ENCODE measurements at places on chromosomes 7 and 10.

GRCh38 chr10:103814626-103815370, 40.6 kb downstream of the SH3PXD2A start:
- DNase-seq, result no peak

- no peak for DNase-seq
Measured at GRCh38 chr7:133699386-133699785, 427.8 kb upstream of the LRGUK start.

DNA sequence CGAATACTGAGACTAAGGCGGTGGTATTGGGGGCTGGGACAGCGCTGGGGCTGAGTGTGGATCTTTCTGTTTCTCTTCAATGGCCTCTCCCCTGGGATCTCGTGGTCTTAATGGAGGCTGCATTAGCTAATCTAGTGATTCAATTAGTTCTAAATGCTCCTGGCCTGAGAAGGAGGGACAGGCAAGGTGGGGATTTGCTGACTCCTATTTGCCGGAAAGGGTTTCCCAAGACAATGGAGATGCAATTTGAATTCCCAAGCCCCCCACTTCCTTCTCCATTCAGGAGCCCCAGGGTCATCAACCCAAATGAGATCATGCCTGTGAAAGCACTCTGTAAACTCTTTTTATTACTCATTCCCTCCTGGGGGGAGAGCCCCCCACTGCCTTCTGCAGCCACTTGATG, 111.7 kb upstream of the PLXNA4 start:
- no peak for DNase-seq

DNA sequence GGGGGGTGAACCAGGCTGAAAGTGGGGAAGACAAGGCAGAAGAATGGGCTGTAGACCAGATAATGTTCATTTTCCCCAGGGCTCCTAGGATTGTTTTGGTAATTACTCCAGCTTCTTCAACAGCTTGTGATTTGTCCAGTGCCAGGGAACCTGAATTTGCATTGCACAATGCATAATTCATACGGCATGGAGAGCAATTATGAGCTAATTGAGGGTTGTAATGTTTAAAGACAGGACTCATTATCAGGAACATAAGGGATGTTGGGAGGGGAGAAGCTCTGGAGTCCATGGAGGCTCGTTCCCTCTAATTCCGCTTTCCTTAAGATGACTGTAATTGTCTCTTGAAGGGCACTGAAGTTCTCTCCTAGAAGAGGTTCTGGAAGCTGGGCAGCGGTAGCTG, 405.0 kb upstream of the ZMIZ1 start:
- DNase-seq, result no peak

DNA sequence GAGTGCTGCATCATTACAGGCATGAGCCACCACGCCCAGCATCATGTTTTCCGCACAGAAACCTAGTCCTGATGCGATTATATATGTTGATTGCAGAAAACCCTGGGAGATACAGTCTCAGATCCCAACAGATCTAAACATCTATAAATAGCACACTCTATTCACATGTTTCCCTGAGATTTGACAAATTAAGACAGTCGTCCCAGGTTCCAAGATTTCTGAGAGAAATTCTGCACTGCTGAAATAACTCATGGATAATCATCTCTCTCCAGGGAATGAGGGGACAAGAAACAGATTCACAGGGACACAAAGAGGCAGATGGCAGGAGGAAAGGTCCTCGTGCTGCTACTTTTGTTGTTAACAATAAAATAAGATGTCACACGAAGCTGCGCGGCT, 393.1 kb upstream of the CELF2 start:
- DNase-seq, result no peak

DNA sequence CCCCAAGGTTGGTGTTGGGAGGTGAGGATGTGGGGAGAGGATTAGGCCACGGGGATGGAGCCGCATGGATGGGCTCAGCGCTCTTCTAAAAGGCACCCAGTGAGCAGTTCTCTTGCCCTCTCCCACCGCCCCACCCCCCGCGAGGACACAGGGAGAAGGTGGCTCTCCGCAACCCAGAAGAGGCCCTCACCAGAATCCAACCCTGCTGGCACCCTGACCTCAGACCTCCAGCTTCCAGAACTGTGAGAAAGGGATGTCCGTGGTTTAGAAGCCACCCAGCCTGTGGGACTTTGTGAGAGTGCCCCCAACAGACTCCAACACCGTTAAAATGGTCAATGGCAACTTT, 242.8 kb upstream of the PPP2R2D start:
- no peak for DNase-seq

- peak; percentile 76 for DNase-seq
Measured at GRCh38 chr10:11178606-11179515, 161.2 kb downstream of the CELF2 start.

DNA sequence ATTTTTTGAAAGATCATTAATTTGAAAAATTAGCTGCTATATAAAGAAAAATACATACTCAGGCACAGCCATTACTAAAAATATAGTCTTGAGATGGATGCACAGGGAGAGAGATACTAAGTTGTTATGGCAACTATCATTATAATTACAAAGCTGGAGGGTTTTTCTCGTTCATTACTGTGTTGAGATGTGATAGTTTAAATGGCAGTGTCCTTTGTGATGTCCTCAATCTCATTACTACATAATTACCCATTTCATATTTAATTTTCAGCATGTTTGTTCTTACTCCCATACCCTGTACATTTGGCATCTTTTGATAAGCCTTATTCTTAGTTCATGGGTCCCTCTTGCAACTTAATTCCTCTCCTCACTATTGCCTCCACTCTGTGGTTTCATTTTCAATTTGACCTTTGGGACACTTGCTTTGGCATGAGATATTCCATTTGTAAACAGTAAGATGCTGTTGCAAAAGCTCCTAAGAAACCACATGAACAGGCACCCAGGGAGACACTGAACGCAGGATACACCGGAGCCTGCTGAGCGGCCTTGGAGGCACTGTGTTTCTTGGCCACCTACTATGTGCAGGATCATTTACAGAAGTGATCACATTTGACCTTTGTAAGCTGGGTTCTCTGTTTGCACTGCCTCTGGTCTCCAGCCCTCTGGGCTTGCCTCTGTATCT, 4.8 kb upstream of the CPXM2 start:
- no peak for DNase-seq

DNA sequence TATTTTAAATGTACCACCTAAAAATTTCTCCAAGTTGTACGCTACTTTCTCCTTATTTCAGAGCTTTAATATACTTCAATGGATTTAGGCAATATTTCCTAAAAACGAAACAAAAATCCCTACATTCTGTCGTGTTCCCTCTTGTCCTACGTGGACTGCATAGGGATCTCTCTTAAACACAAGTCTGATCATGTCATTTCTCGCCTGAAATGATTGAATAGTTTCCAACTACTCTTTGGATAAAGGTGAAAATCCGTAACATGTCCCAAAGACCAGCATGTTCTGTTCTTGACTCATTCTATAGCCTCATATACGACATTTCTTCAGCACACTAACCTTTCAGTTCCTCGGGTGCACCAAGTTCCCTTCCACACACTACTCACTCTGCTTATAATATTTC, 17.7 kb upstream of the TPK1 start:
- no peak for DNase-seq

DNA sequence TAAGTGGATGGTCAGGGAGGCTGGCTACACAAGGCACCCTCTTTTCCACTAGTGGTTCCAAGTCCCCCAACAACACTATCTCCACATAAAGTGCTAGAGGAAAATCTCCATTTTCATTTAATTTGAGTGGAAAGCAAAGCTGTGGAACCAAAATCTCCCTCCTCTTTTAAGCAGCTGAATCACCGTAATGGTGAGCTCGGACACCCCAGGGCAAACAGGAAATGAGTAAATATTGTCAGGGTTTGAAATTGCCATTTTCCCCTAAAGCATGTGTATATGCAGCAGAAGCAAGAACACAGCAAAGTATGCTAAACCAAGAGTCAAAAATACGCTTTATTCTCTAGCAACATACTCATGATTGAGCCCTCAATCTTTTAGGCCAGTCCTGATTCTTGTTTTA, 143.7 kb downstream of the GPAM start:
- DNase-seq, result no peak

DNA sequence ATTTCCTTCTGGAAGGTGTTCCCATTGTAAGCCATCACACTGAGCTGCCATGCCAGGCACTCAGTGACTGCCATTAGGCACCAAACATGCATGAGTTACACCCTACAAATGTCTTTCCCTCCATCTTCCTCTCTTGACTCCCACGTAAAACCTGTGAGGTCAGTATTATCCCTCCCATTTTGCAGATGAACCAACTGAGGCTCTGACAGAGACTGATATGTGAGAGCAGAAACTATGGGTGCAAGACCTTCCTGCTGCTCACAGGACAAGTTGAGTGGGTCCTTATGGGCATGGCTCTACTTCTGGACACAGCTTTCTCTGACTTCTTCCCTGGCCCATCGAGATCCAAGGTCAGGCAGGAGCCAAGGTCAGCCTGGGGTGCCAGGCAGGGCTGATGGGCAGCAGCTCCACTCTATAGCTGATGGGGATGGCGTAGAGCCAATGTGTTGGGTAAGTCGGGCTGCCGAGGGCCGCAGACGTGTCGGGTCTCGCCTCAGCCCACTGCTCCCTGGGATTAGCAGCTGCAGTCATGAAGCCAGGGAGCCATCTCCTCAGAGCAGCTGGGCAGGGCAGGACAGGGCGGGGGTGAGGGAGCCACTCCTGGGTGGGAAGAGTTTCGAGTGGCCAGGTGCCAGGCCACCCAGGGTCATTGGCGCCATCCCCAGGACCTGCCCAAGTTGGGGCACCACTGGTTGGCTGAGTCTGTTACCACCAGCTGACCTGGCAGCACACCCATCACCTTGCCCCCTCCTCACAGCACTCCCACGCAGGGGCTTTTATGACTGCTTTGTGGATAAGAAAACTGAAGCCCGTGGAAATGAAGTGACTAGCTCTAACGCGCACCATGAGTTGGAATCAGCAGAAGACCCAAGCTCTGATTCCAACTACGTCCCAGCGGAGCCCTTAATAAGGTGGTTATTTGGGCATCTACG, 117.8 kb upstream of the ZMIZ1 start:
- no peak for DNase-seq

GRCh38 chr7:147570390-147570789, 1020.2 kb upstream of the C7orf33 start:
- DNase-seq, result no peak

- no peak for DNase-seq
Measured at GRCh38 chr7:107228291-107228690, 59.5 kb downstream of the HBP1 start.

DNA sequence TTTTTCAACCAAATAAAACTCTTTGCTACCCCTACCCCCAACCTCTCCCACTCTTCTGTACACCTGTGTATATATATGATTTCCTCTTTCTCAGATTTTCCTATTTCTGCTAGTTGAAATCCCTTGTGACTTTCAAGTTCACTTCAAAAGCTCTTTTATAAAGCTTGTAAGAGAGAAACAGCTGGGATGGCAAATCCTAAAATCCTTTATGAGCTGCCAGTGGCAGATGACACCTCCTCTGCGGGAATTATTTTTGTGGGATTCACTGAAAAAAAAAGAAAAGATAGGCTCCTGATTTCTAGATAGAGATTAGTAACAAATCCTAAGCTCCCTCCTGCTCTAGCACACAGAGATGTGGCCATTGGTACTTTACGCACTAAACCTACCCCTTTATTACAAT, 92.9 kb downstream of the AHR start:
- DNase-seq, result no peak

DNA sequence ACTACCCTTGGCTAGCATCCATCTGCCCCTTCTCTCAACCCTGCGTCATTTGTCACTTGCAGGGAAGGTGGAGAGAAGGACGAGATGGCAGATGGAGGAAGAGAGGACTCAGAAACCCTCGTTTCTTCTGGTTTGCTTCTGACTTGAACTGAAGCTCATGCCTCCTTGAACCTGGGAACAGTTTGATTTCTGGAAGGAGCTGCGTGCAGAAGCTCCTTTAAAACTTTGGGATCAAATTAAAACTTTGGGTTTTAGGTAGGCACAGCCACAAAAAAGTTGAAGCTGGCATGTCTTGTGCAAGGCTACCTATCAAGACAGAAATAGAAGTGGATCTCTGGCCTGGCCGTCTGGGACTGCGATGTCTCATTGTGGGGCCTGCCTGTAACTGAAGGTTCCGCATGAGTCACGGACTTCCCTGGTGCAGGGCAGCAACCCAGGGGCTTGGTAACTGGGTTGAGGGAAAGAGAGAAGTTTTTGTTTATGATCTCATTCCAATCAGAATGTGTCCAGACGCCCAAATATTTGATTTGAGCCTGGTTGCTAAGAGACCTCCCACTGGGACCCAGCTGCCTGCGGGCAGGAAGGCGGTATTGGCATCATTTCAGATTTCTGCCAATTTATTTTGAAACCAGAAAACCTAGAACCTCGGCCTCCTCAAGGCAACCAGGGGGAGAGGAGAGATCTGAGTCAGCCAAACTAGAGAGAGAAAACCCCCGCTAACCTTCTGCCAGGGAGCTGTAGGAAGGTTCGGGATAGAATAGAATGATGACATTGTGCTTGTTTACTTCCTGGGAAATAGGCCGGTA, 15.8 kb upstream of the CAMK1D start:
- no peak for DNase-seq

- no peak for DNase-seq
Measured at GRCh38 chr10:42454313-42454712, 184.1 kb downstream of the ZNF33B start.

DNA sequence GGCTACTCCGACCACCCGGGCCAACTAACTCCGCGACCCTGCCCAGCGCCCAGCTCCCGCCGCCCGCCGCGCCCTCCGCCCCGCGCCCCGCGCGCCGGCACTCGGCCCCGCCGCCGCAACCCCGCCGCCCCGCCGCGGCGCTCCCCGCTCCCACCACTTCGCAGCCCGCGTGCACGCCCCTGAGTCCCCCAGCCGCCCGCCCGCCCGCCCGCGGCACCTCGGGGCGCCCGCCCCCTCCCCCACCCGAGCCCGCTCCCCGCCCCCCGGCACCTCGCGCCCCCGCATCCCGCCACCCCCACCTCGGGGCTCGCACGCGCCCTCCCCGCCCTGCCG, 598 bp downstream of the JAZF1 start:
- DNase-seq, result no peak

GRCh38 chr7:113582471-113582870, 336.3 kb downstream of the PPP1R3A start:
- no peak for DNase-seq

DNA sequence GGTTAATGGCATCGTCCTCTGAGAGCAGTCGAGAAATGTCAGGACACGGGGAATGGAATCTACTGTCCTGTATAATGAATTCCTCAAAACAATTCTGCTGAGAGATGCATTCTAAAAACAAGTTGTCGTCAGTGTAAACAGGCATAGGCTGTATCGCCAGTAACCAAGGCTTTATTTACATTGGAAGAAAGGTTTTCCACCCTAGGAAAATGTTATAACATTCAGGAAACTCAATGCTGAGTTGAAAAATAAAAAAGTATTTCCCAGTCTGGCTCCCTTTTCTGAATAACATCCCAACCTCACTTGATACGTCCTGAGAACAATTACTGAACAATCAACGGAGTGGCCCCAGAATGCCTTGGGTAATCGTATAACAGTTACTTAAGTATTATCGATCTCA, 79.6 kb upstream of the UCN3 start:
- DNase-seq, result no peak

GRCh38 chr7:84792231-84792893, 394.5 kb downstream of the SEMA3D start:
- no peak for DNase-seq

All from stimulated activated CD8-positive, alpha-beta memory T cell treated with anti-CD3 and anti-CD28 coated beads, Interleukin-4, amount 100 ng/mL, for 1 hour (primary cell).